ENCODE measurements at places on chromosomes 11 and 22. TPM values are rescaled to one million over a fixed set of nuclear protein-coding genes. Genes with fewer than 3 reads are reported as not detected.

GRCh38 chr11:94472916-94473799 is 20.5 kb downstream of the MRE11 start:
- no peaks in the 10 kb centered on the region for H3K27me3 ChIP-seq
- H3K36me3 ChIP-seq = peaks cover 7% of the 10 kb centered on the region
- no peak overlapping the region for H3K4me3 ChIP-seq
- DNase-seq = no peak

DNA sequence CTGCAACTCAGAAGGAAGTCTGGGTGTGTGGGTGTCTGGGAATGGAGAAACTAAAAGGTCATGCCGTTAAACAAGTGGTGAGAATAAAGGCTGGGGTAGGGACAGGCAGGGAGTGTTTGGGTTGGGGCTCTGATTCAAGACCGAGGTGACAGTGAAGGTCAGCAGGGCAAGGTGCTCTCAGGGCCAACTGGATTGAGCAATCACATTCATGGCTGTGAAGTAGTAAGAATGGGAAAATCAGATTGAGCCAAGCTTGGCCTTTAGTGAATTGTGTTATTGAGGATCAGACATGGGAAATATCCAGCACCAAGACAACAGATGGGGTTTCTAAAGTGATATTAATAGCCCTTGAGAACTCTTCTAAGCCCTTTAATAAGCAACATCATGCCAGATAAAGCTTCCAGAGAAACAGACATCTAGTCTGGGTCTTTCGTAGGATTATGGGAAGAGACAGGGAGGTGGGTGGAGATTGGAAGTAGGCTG is 24.3 kb downstream of the SCN3B start:
- no peak overlapping the region for H3K4me3 ChIP-seq
- peaks cover 2% of the 10 kb centered on the region for H3K27me3 ChIP-seq
- no peaks in the 10 kb centered on the region for H3K4me1 ChIP-seq
- no peaks in the 10 kb centered on the region for H3K36me3 ChIP-seq
- DNase-seq = no peak

GRCh38 chr22:32991353-32992101 is 66.7 kb downstream of the SYN3 start:
- peaks cover 3% of the 10 kb centered on the region for H3K27me3 ChIP-seq
- DNase-seq = no peak
- no peak overlapping the region for H3K4me3 ChIP-seq
- peaks cover 8% of the 10 kb centered on the region for H3K4me1 ChIP-seq
- H3K36me3 ChIP-seq = no peaks in the 10 kb centered on the region
- H3K27ac ChIP-seq = peak overlapping the region; percentile 79

DNA sequence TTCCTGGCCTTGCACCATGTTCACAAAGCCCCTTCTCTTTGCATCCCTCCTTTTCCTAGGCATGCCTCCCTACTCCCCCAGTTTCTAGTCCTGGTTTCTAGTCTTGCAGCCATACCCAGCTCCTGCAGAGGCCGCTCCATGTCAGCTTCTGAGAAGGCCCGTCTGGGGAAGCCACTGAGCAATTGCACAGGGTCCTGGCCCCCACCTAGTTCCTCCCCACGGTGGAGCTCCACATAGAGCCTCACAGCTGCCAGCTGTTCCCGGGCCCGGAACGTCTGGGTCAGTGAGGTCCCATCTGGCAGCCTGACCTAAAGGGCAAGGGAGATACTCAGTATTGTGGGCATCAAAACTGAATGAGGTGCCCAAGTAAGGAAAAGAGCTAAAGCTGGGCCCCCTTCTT is 2.2 kb downstream of the UBXN1 start:
- H3K4me3 ChIP-seq = peak overlapping the region; percentile 86
- peak overlapping the region; percentile 20 for H3K27ac ChIP-seq
- peaks cover 12% of the 10 kb centered on the region for H3K36me3 ChIP-seq

Gene MS4A7
- not detected for total RNA-seq

Gene INSC
- total RNA-seq = not detected

Gene SCGB2A2
- not detected for total RNA-seq

Gene SCUBE1
- 4.5 TPM for total RNA-seq
